ENCODE measurements at places on chromosomes 5 and 9. TPM values are rescaled to one million over a fixed set of nuclear protein-coding genes. Genes with fewer than 3 reads are reported as not detected.

SPATA31D4 gene
- total RNA-seq = not detected

DNA sequence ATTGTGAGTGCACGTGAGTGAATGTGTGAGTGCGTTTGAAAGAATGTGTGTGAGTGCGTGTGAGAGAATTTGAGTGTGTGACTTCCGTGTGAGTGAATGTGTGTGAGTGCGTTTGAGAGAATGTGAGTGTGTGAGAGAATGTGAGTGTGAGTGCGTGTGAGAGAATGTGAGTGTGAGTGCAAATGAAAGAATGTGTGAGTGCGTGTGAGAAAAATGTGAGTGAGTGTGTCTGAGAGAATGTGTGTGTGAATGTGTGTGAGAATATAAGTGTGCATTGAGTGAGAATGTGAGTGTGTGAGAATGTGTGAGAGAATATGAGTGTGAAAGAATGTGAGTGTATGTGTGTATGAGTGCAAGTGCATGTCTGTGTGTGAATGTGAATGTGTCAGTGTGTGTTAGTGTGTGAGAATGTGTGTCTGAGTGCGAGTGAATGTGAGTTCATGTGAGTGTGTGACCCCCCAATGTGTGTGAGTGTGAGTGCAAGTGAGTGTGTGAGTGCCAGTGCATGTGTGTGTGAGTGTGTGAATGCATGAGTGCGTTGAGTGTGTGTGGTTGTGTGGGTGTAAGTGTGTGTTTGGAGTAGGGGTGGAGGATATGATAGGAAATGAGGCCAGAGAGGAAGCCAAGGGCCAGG lies 37.9 kb upstream of the LHX2 start:
- DNase-seq = no peak

PTPN3 gene
- total RNA-seq = 5.4 TPM

SKP1 gene
- 201 TPM for total RNA-seq

- DNase-seq = no peak
Observed at GRCh38 chr5:108276187-108277050, 105.5 kb downstream of the FBXL17 start.

DNA sequence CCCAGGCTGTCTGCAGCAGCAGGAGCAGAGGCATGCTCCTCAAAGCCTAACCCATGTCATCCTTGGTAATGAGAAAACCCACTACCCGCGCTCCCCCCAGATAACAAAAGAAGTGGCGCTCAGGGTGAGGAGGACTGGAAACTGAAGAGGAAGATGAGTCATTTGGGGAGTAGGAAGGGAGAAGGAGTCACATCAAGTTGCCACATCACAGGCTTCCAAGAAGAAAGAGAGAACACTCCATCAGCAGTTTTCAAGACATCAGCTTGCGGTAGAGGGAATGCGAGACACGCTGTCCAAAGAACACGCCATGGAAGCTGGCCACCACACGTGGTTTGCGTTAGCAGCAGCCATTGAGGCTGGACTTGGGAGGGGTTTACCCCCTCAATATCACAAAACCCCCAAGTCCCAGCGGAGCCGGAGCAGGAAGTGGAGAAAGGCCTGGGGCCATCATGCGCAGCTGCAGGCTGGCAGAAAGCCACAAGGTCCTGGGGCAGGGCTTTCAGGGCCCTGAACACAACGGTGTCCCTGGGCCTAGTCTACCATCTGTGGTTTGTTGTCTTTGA lies 41.5 kb downstream of the SH3PXD2B start:
- peak; percentile 28 for DNase-seq

GRCh38 chr9:121268598-121268850 lies 562 bp downstream of the GSN start:
- no peak for DNase-seq

- DNase-seq = no peak
Observed at GRCh38 chr9:33517373-33517772, 6.7 kb upstream of the ANKRD18B start.

DNA sequence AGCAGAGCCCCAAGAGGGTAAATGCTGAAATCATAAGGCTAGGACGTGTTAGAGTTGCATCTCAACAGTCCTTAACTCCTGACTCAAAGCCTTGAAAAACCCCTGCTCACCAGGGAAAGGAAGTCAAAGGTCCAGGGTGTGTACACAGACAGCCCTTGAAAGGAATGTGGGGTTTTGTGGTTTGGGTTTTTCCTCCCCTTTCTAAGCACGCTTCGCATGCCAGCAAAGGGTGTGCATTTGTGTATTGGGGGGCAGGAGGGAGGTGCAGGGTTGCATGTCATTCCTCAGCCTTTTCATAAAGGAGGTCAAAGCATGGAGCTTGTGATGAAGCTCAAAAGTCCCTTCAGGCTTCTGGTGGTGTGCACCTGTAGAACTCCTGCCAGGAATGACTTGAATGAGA lies 17.3 kb upstream of the XPA start:
- DNase-seq = no peak

- no peak for DNase-seq
Observed at GRCh38 chr5:132428147-132428482, 58.6 kb downstream of the SLC22A5 start.

GRCh38 chr9:12760758-12761157 lies 14.1 kb upstream of the LURAP1L start:
- DNase-seq = no peak

GRCh38 chr9:120872791-120873502 lies 4.0 kb downstream of the PHF19 start:
- DNase-seq = no peak

Measured in activated T-cell treated with anti-CD3 and anti-CD28 coated beads, Interleukin-2, amount 50 U/mL, for 72 hours (primary cell).